ENCODE measurements at places on chromosomes 13 and 19.

DNA sequence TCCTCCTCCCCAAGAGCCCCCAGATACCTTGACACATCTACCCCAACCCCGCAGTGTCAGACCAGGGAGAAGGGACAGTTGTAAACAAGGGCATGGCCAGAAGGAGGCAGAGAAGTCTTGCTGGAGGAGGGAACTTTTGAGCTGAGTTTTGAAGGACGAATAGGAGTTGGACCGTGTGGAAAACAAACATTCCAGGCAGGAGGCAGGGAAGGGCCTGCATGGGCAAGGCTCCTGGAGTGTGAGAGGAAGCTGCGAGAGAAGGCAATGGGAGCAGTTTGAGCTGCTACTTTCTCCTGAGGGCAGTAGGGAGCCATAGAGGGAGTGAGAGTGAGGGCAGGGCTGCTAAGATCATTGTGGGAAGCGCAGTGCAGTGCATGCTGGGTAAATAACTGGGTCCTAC, 23.3 kb downstream of the IL12RB1 start:
- DNase-seq: no peak

GRCh38 chr13:110262508-110263291, 44.3 kb downstream of the COL4A1 start:
- DNase-seq: no peak

DNA sequence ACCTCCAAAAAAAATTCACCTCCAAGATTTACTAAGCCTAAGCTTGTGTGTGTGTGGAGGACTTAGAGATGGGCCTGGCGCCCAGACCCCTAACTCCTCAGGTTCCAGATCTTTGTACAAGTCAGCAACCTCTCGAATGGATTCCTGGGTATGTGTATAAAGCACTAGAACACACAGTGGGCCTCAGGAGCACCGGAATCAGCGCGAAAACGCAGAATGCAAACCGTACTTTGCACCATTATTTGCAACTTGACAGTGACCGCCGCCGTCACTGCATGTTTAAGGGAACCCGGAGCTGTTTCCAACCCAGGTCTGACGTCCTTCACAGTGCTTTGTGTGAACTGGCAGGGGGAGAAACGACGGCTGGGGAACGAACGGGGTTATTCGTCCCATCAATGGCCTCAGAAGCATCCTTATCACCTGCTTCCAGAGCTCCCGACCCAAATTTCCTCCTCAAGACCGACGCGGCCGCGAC, 688 bp downstream of the ZNF606 start:
- no peak for DNase-seq

DNA sequence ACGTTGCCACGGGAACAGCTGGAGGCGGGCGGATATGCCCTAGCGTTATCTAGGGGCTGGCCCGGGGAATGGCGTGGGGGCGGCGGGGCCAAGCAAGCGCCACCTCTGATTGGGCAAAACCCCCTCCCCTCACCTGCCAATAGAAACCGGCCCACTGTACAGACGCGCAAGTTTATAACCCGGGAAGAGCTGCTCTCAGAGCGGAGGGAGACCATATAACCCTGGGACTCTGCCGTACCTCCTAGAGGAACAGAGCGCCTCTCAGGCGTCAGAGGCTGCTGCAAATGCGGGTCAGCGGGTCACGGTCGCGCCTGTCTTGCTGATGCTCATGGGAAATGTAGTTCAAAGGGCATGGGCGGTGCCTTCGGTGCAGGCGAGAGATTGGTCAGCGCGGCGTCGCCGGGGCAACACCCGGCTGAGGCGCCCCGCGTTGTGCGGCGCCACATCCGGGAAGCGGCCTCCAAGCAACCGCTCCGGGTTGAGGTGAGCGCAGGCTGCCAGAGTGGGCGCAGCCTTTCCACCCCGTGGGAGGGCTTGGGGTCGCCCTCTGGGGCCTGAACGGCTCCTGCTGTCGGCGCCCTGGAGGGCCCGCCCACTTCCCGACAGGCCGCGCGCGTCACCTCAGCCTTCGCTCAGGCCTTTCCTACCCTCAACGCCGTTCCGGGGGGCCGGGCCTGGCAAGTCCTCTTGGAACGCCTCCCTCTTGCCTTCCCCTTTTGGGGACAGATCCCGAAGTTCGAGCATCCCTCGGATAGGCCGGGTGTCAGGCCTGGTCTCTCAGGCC, at the start of gene ZNF446:
TSS of gene ZNF446 (plus strand) at position 639 of the 784 bp plus-strand sequence. CDS start 867 bp downstream, outside the sequence.
- DNase-seq: peak; percentile 95

GRCh38 chr13:87123987-87124784, 547.0 kb upstream of the SLITRK5 start:
- DNase-seq: peak; percentile 8

DNA sequence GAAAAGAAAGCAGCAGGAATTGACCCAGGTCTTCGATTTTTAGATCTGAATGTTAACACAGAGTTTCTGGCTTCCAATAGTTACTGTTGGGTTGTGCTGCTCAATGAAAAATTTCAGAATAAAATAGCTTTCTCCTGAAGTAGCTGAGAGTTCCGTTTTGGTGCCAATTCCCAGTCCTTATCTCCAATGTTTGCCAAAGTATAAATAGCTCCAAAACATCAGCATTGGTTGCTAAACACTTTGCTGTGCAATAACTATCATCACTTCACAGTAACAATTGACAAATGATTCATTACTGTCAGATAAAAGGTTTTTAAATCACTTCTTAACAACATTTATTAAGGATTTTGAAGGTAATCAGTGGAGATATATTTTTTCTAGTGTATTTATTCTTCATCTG, 446.0 kb downstream of the PCDH20 start:
- DNase-seq: no peak

GRCh38 chr13:23421596-23421995, 11.9 kb downstream of the SACS start:
- no peak for DNase-seq

DNA sequence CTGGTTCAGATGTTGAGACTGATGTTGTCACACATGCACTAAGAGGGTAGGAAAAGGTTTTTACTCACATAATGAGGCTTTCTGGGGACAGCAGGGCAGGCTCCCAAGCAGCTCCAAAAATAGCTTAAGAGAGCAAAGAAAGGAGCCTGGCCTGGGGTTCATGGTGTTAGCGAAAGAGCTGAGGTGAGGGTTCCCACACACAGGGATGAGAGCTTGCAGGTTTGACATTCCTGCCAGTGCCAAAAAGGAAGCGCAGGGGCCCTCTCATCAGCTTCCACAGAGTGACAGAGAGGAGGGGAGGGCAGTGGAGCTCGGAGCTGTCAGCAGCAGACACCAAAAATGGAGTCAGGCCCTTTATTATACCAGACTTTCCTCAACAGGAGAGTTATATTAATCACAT, 65.5 kb upstream of the FAM216B start:
- DNase-seq: no peak

DNA sequence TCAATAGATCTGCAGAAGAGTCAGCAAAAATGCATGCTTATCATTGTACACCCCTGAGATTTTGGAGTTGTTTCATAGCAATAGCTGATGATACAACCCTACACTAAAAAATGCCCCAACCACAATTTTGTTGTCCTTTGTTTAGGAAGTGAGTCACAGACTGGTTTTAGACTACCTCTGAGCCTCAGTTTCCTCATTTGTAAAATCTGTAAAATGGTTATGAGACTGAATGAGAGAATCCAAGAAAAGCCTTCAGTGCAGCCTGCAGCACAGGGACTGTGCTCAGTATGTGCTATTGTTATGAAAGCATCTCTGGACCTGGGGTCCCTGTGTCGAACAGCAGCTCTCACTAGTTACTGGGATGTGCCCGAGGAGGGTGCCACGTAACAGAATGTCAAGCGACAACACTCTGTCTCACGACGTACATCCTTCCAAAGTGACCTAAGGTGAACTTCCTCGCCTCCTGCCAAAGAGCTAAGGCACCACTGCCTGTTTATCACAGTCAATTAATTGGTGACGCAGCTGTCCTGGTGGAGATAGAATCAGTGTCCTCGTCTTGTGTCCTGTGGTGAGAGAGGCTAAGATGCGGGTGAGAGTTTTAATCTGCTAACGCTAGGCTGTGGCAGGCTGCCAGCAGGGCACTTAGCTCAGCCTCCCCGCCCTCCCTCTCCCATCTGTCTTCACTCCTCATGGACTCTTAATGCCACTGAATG, 18.1 kb downstream of the DHRS12 start:
- DNase-seq: no peak

DNA sequence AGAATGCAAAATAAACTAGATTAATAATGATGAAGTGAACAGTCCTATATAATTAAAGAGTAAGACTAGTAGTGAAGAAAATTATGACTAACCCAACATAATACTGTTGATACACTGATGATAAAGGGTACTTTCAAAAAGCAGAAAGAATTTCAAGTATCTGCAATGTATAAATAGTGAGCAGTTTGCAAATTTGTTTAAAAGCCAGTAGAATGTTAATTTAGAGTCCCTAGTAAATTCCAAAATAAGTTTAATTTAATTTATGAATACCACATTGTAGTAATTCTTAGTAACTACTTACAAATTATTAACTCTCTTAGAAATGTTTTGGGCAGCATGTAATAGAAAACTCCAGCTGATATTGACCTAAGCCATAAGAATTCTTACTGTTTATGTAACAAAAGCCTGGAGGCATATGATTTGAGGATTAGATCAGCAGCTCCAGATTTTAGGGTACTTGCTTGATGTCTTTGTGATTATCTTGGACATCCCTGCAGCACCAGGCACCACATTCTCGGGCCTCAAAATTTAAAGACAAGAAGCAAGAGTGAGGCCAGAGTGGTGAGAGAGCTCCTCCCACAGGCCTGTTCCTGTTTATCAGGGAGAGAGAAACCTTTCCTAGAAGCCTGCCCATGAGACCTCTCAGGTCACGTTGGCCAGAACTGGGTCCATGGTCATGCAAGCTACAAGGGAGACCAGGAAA, 67.6 kb upstream of the TDRD3 start:
- DNase-seq: peak; percentile 38

DNA sequence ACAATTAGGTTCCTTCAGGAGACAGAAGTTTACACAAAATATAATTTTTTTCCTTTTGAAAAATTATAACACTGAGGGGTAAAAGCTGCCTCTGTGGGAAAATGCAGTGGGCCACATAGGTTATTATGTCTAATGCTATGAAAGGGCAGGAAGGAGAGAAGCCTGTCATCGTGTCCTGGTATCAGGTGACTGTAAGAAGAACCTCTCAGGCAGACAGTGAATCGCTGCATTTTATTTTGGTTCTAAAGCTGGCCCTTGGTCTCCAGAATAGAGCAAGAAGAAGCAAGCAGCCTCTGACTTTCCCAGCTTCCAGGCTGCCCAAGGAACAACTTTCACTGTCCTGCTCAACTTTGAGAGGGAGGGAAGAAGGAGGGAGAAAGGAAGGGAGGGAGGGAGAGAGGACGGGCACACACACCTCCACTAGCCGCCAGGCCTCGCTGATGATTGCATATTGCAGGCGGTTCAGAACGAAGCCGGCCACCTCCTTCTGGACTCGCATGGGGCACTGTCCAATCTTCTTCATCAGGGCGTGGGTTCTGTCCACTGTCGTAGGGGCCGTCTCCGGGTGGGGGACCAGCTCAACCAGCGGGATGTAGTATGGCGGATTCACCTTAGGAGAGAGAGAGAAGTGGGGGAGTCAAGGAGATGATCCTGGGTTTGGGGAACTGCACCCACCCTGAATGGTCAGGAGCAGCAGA, 93.8 kb downstream of the CRYL1 start:
- no peak for DNase-seq

DNA sequence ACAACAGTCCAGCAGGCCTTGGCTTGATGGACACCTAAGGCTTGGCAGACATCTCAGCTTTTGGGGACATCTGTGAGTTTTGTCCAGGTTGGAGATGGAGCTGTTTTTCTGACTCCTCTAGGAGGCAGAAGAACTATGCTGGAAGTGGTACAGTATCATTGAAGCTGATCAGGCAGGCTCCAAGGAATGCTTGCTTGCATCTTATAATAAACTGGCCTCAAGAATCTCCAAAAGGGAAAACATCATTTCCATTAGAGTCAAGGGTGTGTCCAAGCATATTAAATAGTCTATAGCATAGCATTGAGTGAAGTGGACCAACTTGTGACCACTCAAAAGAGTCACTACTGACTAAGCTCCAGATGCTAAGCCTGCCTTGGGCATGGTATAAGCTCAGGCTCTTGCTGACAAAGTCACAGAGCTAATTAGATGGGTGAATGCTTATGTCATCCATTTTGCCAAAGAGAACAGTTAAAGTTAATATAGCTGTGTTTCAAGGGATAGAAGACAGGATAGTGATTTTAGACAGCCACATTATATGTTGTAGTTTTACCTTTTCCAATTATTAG, 216.0 kb downstream of the DNAJC15 start:
- no peak for DNase-seq

DNA sequence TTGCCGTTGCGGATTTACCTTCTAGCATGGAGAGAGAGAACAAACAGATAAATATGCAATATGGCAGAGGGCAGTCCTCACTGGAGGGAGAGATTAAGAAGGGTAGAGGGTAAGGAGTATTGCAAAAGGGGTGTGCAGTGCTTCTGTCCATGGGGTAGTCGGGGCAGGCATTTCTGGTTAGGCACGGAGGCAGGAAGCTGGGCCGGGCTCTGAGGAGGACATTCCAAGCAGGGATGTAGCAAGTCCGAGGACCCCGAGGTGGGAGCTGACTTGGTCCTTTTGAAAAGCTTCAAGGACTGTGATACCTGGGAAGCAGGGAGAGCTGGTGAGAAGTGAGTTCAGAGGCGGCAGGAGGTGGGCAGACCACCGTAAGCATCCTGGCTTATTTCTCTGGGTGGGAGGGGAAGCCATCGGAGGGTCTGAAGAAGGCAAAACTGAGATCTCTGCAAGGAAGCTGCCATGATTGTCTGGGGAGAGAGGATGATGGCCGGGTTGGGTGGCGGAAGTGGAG, 214.9 kb downstream of the FGF9 start:
- no peak for DNase-seq

DNA sequence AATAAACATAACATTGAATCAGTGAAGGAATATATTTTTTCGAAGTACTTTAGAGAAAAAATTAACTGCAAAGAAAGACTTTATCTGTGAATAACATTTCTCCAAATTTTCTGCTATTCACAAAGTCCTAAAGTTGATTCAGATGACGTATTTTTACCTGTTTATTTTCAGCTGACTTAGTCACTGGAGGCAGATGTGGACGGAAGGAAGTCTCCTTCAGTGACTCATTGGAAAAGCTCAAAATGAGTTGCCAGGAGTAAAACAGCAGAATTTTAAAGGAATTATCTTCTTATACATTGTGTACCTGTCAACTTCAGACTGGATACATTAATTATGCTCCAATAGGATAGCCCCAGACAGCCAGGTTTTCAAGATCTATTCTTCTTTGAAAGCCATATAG, 679.3 kb upstream of the GPC6 start:
- no peak for DNase-seq

- DNase-seq: no peak
Observed at GRCh38 chr19:18660939-18661670, 22.4 kb upstream of the CRTC1 start.

DNA sequence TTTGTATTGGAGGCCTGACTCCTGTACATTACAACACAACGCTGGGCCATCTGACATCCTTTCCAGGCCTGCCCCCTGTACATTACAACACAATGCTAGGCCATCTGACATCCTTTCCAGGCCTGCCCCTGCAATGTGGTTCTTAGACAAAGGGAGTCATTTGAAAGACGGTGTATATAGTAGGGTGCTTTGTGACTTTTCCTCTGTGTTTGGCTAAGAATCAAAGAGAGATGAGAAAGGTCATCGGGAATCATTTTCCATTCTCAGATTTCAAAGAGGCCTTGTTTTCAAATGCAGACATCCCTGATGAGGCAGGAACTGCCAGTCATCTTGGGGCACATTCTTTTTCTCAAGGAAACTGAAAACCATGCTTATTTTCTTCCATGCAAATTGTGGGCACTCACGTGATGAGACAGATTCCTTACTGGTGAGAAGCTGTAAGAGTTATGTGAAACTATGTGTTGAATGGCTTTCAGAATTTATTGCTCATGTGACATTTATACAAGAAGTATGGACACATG, 551.6 kb downstream of the MYO16 start:
- no peak for DNase-seq

Measured in neuronal stem cell (in vitro differentiated cells).